ENCODE measurements at places on chromosomes 5 and 9. TPM values are rescaled to one million over a fixed set of nuclear protein-coding genes. Genes with fewer than 3 reads are reported as not detected.

The DOK3 gene
- total RNA-seq: 2.9 TPM

- no peak for DNase-seq
Measured at GRCh38 chr5:178469975-178470759, 120.0 kb downstream of the COL23A1 start.

The NNT gene
- total RNA-seq: 108 TPM

The SLC25A48 gene
- total RNA-seq: not detected

GRCh38 chr5:39384271-39384670 is 20.0 kb upstream of the C9 start:
- DNase-seq: no peak

- no peak for DNase-seq
Measured at GRCh38 chr5:113809626-113810025, 296.1 kb downstream of the YTHDC2 start.
